ENCODE measurements at places on chromosomes 2 and 18.

- DNase-seq, result no peak
These were observed 6.9 kb downstream of the INHA start for GRCh38 chr2:219578811-219579613.

DNA sequence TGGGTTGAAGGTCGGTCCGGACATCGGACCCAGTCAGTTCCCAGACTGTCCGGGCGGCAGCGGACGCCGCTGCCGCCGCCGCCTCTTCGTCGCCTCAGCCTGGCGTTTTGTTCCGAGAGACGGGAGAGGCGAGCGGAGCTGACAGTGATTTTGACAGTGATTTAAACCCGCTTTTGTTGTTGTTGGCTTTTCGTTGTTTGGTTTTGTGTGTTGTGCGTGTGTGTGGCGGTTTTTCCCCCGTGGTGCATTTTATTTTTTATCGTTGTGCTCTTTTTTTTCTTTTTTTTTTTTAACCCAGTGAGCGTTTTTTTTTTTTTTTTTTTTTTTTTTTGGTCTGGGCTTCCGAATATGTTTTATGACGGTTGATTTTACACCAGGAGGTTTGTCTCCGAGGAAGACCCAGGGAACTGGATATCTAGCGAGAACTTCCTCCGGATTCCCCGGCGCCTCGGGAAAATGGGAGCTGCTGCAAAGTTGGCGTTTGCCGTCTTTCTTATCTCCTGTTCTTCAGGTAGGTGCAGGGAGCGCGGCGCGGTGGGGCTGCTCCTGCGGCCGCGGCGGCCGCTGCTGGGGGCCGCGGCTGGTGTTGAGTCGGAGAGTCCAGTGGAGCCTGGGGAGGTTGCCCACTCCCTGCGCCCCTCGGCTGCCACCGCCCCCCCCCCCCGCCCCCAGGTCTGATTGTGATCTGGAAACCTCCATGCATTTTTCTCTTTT is at the start of gene ACVR2A:
Gene ACVR2A, plus strand, starts transcription at position 333 of the 714 bp plus-strand sequence. Its CDS starts 124 bp downstream, at position 457.
- peak; percentile 63 for DNase-seq

DNA sequence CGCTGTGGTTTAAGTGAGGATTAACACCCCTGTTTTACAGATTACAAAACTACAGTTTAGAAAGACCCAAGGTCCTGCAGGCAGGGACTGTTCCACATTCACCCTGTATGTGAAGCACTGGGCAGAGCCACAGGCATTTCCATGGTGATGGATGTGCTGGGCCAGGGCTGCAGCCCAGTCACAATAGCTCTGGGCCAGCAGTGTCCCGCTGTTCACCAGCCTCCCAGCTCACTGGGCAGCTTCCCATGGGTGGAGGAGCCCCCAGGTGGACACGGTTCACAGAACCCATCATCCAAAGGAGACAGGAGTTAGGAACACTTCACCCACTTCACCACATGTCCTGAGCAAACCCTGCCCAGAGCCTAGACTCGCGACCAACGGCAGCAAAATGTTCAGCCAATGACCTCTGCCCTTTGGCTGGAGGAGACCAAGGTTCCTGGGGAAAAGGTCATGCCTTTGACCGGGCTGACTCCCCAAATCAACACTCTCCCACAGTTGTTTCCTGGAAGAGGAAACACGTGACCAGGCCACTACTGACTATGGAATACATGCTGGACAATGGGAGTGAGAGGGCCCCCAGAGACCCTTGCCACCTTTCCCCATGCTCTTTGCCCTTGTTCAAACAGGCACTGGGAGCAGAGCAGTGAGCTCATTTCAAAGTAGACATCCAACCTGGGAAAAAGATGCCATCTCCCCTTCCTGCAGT is 28.0 kb upstream of the SLC35F6 start:
- no peak for DNase-seq

DNA sequence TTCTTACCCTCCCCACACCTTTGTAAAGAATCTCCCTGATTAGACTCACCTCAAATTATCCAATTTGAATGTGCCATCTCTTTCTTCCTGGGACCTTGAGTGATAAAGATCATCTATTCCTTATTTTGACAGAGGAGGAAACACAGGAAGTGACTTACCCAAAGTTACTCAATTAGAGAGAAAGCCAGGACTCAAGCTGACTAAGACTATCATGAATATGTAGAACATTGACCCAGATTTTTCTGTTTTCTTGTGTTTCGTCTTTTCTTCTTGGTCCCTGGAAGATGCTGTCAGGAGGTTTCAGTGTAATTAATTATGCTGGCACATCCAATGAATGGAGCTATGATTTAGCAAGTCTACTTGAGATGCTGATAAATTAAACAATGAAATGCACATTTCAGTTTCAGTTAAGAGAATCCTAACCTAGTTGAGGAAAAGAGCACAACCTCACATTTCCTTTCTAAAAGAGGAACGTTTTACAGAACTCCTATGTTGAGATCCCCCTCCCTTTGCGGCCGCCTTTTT is 380.4 kb downstream of the CLIP4 start:
- DNase-seq, result no peak

DNA sequence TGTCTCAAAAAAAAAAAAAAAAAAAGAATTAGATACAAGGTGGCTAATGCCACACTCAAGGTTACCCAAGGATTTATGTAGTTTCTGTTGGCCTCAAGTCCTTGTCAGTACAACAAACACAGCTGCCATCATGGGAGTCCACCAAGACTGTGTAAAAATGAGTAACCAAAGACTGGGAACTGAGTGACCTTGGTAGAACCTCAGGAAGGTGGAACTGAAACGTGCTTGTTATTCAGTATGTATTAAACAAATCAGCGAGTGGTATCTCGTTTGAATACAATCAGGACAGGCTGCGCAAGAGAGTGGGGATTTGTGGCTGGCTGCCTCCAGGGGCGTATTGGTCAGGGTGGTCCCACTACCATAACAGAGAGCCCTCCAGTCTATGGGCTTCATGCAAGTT is 1.6 kb upstream of the SFTPB start:
- no peak for DNase-seq

DNA sequence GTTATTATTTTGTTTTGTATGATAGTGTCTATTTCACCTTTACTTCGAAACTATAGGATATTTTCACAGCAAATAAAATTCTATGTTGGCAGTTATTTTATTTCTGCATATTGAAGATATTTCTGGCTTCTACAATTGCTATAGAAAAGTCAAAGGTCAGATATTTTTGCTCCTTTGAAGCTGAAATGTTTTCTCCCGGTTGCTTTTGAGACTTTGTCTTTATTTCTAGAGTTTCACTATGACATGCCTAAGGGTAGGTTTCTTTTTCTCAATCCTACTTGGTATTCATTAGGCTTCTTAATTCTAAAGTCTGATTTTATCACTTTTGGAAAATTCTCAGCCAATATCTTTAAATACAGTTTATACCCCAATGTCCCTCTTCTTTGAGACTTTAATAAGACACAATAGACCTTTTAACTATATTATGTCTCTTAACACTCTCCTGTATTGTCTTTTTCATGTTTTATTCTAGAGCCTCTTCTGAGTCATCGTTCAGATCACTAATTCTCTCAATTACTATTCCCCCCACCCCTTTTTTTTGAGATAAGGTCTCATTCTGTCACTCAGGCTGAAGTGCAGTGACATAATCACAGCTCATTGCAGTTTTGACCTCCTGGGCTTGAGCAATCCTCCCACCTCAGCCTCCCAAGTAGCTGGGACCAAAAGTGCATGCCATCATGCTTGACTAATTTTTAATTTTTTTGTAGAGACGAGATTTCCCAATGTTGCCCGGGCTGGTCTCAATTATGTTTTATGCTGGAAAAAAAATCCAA is 50.5 kb downstream of the USP37 start:
- DNase-seq, result no peak

DNA sequence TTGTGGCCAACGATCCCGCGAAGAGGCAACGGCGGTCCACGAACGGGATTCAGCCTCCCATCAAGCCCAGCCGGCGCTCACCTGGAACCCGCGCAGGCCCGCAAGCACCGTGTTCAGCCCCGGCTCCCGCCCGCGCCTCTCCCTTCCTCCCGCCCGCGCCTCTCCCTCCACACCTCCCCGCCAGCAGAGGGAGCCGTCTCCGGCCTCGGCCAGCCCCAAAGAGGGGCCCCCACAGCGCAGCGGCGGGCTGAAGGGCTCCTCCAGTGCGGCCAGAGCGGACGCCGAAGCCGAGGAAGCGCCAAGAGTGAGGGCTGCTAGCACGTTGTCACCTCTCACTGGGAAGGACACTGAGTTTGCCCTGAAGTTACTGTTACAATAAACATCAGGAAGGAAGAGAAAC is 55.3 kb upstream of the LAPTM4A start:
- DNase-seq, result peak; percentile 33

DNA sequence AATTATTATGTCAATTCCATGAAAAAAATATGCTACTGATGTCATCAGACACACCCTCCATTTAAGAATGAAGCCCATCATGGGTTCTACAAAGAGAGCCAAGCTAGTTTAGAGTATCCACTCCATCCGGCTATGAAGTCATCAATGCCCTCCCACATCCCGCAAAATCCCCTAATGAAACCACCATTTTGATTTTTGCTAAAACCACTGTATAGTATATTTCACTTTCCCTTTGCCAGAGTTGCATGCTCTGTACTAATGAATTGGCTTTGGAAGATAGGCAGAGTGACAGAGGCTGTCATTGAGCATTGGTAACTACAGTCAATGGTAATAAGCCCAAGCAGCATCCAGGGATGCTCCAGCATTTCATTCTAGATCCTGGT is 118.6 kb downstream of the ANKRD44 start:
- no peak for DNase-seq

DNA sequence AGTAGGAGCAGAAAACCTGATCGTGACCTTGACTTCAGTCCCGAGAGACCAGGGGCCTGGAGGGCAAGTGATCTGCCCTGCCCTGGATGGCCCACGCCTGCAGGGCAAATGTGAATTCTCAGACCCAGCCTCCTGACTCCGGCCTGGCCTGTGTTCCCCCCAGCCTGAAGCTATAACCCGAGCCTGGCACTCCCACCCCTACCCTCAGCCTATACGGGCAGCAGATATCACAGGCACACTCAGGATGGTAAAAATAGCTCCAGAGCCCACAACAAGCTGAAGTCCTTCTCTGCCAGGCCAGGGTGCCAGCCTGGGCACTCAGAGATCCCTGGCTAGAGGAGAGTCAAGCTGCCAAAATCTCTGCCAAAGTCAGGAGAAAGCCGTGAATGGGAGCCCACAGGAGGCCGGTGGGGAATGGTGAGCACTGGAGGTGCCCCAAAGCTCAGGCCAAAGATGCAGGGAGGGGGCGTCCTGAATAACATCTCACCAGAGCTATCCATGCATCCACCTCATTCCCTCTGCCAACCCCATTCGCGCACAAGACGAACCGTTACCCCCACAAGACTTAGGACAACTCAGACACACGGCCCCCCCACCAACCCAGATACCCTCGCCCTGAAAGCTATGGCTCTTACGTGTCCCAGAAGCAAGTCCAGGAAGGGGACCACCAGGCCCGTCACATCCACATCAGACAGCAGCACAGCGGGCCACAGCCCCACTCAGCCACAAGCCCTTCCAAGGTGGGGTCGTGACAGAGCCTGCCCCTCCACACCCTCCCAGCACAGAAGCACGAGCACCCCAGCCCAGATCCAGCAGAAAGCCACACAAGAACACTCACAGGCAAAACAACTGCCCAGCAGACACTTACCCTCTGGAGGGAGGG is 144.9 kb downstream of the TNS1 start:
- no peak for DNase-seq

DNA sequence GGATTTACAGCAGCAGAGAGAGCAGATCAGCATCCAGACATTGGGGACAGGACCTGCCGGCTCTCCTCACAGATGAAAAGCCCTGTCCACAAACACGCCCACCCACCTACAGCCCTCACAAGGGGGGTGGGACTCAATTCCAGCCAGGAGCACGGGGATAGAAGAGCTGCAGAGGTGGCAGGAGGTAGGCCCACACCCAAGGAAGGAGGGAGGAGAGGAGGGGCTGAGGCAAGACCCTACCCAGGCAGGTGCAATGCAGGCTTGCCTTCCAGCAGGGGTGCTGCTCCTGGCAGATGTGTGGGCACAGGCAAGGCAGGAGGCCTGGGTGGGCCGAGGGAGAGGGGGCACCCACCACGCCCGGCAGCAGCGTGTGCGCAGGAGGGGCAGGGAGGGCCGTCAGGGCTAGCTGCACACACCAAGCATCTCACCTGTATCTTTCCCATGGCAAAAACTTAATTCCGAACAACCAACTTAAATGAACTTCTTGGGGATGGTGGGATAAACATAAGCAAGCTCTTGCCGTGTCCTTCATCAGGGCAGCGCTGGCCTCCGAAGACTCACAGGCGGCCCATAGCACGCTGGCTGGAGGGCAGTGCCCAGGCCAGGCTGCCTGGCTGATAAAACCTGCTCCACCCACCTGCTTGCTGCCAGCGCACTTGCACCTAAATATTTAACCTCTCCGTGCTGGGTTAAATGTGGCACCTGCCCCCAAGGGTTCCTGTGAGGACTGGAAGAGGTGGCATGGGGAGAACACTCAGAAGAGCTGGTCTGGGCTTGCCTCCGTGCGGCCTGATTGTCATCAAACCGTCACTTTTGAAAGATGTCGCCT is 219.5 kb downstream of the HDAC4 start:
- no peak for DNase-seq

DNA sequence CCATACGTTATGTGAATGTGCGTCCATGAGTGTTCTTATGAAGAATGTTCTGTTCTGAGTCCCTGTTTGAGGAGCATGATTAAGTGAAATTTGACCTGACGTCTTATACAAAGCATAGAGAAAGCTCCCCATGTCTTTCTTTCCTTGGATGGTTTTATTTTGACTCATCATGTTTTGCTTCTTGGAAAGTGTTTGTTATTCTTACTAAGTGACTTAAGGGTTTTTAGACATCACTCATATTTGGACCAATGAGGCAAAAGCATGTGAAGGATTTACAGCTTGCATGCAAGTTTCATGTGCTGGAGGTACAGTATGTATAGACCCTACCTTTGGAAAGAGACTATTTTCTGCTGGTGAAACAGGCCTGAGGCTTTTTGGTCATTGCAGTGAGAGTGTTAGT is 33.5 kb upstream of the ZEB2 start:
- DNase-seq, result no peak

DNA sequence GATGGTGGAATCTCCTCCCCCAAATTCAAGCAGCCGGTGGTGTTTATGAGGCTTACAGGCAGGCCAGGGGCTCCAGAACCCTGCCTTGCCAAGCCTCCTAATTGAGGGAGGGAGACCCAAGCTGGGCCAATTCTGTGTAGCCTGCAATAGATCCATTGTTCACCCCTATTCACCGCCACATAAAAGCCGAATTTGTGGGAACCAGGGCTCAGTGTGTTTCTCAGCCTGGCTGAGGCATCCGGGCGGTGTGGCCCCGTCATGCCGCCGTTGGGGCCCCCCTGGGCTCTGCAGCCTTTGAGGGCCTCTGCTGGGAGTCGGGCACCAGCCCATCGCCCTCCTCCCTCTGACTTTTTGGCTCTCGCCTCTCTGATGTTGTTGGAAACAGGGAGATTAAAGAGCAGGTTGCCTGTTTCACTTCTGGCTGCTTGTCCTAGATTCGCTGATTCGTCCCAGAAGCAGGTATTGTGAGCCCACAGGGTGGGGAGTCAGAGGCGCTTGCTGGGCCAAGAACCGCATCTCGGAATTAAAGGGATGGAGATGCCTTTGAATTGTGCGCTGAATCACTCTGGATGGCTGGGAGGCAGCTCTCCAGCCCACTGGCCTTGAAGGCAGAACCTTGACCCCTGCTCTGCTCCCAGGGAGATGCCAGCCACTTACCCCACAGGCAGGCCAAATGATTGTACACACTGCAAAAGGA is 14.7 kb upstream of the OTOS start:
- no peak for DNase-seq

All from naive thymus-derived CD8-positive, alpha-beta T cell (primary cell).